ENCODE measurements at places on chromosomes 6 and 20. TPM values are rescaled to one million over a fixed set of nuclear protein-coding genes. Genes with fewer than 3 reads are reported as not detected.

CYP24A1 gene
- total RNA-seq, result 0.78 TPM

IMPG1 gene
- not detected for total RNA-seq

CALHM4 gene
- not detected for total RNA-seq

EYA4 gene
- not detected for total RNA-seq

CCN6 gene
- not detected for total RNA-seq

ME1 gene
- 0.24 TPM for total RNA-seq

GRCh38 chr20:63134201-63134612 is 81.7 kb downstream of the YTHDF1 start:
- no peaks in the 10 kb centered on the region for H3K27me3 ChIP-seq
- no peak for DNase-seq
- no peak overlapping the region for H3K4me3 ChIP-seq
- no peaks in the 10 kb centered on the region for H3K36me3 ChIP-seq
- no peak overlapping the region for H3K27ac ChIP-seq

DNA sequence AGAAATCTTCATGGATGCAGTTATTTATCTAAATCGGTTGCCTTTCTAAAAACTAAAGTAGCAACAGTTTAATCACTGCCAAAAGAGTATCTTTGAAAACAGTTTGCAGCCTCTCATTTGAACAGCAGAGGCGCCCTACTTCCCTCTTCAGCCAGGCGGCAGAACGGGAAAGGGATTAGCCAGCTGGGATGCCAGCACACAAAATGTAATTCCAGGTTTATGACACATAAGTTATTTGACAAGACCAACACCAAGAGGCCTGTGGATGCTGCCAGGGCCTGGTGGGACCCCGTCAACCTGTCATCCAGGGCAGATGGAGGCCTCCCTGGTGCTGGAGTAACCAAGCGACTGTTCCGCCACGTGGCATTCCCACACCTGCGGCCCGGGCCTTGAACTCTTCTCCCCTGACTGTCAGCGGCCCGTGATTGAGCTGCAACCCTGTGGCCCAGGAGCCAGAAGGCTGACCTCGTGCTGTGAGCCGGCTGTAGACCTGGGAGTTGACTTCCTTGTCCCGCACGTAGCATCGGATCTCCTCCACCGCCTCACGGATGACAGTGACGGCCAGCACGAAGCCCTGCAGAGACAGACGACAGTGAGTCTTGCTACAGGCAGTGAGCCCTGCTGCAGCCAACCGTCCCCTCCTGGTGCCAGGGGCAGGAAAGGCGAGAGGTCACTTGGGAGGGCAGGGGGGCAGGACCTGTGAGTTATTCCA is 55.5 kb downstream of the ATP9A start:
- H3K36me3 ChIP-seq, result no peaks in the 10 kb centered on the region
- H3K4me3 ChIP-seq, result no peak overlapping the region
- no peaks in the 10 kb centered on the region for H3K4me1 ChIP-seq
- H3K27me3 ChIP-seq, result no peaks in the 10 kb centered on the region
- DNase-seq, result no peak

GRCh38 chr6:133062077-133062476 is 179.1 kb upstream of the EYA4 start:
- no peak for DNase-seq
- no peak overlapping the region for H3K27ac ChIP-seq
- no peak overlapping the region for H3K4me3 ChIP-seq
- H3K4me1 ChIP-seq, result no peaks in the 10 kb centered on the region
- no peaks in the 10 kb centered on the region for H3K27me3 ChIP-seq

GRCh38 chr20:25084626-25085187 is 2.8 kb upstream of the VSX1 start:
- peaks cover 14% of the 10 kb centered on the region for H3K4me1 ChIP-seq
- H3K36me3 ChIP-seq, result no peaks in the 10 kb centered on the region
- H3K27ac ChIP-seq, result no peak overlapping the region
- DNase-seq, result no peak

DNA sequence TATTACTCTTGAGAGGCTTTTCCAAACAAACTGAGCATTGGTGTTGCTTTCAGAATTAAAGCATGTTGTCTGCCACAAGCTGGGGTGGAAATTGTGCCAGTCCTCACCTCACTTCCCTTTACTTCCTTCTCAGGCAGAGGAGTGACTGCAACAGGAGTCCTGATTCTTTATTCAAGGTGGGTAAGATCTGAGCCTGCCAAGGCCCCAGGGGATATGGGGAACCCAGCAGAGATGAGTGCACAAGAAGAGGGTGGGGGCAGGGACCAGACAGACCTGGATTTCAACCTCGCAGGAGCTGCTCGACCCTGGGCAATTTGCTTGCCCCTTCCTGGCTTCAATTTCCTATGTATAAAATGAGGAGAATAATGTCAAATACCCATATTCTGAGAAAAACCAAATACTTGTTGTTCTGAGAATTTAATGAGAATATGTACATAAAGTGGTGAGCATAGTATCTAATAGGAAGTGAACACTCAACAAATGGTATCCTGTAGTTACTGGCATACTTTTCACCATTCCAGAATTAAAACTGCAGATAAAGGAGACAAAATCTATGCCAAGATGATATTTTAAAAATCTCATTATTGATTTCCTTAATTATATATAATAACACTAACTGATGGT is 17.8 kb downstream of the MAN1A1 start:
- H3K36me3 ChIP-seq, result no peaks in the 10 kb centered on the region
- H3K4me1 ChIP-seq, result no peaks in the 10 kb centered on the region
- DNase-seq, result no peak
- no peak overlapping the region for H3K27ac ChIP-seq

GRCh38 chr6:9937031-9937763 is 477.7 kb downstream of the TFAP2A start:
- no peaks in the 10 kb centered on the region for H3K36me3 ChIP-seq
- no peak for DNase-seq
- H3K4me1 ChIP-seq, result no peaks in the 10 kb centered on the region
- H3K4me3 ChIP-seq, result no peak overlapping the region
- no peak overlapping the region for H3K27ac ChIP-seq
- H3K27me3 ChIP-seq, result no peaks in the 10 kb centered on the region

GRCh38 chr20:57598060-57598459 is 22.2 kb downstream of the ZBP1 start:
- H3K36me3 ChIP-seq, result no peaks in the 10 kb centered on the region
- no peak for DNase-seq
- H3K27me3 ChIP-seq, result no peaks in the 10 kb centered on the region
- no peak overlapping the region for H3K27ac ChIP-seq
- H3K4me1 ChIP-seq, result peaks cover 4% of the 10 kb centered on the region

GRCh38 chr6:147942363-147942762 is 400.3 kb upstream of the SASH1 start:
- no peak overlapping the region for H3K27ac ChIP-seq
- H3K27me3 ChIP-seq, result no peaks in the 10 kb centered on the region
- no peak for DNase-seq
- no peaks in the 10 kb centered on the region for H3K36me3 ChIP-seq

- H3K36me3 ChIP-seq, result no peaks in the 10 kb centered on the region
- H3K4me3 ChIP-seq, result no peak overlapping the region
- no peaks in the 10 kb centered on the region for H3K4me1 ChIP-seq
- DNase-seq, result no peak
- no peak overlapping the region for H3K27ac ChIP-seq
Observed at GRCh38 chr20:6828794-6829423, 61.4 kb downstream of the BMP2 start.

DNA sequence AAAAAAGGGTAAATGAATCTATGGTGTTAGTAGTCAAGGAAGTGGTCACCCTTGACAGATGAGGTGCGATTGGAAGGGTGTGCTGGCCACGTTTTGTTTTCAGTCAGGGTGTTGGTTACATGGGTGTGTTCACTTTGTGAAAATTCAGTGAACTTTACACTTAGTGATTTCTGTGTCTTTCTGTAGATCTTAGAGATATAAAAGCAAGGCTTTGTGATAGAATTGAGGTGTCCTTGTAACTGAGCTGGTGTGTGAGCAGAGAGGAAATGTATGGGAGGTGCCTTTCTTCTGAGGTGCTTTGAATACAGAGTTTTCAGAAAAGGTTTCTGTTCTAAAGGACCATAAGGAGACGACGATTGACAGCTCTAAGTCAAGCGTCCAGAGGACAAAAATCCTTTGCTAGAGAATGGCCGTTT is 90.5 kb downstream of the SAMD3 start:
- no peaks in the 10 kb centered on the region for H3K27me3 ChIP-seq
- DNase-seq, result peak; percentile 92
- peak overlapping the region; percentile 21 for H3K4me3 ChIP-seq

DNA sequence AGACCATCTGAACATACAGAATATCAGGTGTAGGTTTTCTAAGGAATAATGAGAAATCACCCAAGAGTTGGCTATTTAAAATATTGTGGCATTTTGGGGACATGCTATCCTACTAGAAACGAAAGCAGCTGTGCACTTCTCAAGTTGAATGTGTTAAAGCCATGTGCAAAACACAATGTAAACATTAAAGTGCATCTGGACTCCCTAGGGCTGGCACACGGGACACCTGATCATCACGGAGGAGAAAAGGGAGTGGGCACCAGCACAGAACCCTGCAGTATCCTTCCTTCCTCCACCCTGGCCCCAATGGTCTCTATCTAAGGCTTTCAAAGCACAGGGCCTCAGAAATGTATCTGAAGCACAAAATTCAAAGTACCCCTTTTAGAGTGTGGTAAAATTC is 94.3 kb downstream of the INSM1 start:
- H3K4me1 ChIP-seq, result no peaks in the 10 kb centered on the region
- H3K4me3 ChIP-seq, result no peak overlapping the region

DNA sequence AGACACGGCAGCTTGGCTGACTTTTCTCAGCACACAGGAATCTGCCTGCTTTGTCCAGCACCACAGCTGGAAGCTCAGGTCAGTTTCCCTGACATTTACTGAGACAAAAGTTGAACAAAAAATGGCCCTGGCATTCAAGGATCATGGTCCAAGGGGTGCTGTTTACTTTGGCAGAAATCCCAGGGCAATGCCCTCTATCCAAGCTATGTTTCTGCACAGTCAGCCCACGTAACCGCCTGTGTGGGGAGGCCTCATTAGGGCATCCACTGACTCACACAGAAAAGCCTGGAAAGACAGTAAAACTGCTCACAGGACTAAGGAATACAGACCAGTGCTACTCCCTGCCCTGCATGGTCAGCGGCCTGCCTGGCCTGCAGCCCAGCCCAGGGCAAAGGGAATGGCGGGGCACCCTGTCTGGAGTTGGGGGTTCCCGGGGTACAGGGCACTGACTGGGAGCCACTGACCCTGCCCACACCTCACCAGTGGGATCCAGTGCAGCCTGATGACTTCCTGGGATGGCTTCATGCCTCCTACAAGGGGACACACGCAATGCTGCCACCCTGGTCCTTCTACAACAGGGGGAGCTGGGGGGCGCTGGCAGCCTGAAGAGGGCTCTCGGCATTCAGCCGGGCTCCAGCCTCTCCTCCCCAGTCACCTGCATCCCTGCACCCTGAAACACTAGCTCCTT is 77.1 kb downstream of the NINL start:
- H3K4me1 ChIP-seq, result no peaks in the 10 kb centered on the region
- no peak for DNase-seq
- no peak overlapping the region for H3K4me3 ChIP-seq
- no peaks in the 10 kb centered on the region for H3K36me3 ChIP-seq

DNA sequence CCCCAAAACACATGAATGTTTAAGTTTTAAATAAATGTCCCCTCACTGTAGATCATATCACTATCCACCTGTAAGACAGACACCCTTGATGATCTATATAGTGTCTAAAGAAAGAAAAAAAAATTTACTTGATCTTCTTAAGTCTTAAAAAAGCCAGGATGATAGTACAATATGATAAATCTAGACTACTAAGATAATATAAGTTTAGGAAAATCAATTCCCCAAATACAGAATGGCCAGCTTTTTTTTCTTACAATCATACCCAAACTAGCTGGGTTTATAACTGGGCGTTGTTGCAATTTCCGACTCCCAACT is 14.4 kb downstream of the ZNF217 start:
- H3K4me3 ChIP-seq, result peak overlapping the region; percentile 49
- no peak for DNase-seq
- peaks cover 55% of the 10 kb centered on the region for H3K4me1 ChIP-seq
- no peaks in the 10 kb centered on the region for H3K27me3 ChIP-seq
- peaks cover 20% of the 10 kb centered on the region for H3K36me3 ChIP-seq

DNA sequence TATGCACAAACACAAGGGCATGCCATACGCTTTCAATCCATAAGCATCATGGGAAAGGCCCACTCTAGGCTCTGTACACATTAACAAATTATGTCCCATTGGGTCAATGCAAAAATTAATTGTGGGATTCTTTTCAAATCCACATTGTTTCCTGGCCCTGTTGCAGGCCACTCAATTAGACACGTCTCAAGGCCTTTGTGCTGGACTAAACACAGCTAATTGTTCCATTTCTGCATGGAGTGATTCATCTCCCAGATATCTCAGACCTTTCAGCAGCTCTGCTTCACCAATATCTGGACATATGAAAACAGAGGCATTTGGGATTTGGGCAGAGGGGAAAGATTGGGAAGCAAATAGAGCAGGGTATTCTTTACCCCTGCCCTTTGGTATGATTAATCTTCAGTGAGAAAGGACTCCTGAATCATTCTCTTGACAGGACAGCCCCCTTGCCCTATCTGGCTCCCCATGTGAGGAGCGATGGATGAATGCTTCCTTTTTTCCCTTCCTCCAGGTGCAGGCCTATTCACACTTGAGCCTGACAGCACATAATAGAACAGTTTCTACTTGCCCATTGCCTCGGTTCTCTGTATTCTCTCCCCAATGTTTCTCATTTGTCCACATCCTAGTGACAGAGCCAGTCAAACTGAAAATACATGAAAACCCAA is 547.6 kb downstream of the HAO1 start:
- no peaks in the 10 kb centered on the region for H3K36me3 ChIP-seq
- no peak for DNase-seq
- H3K4me3 ChIP-seq, result no peak overlapping the region

DNA sequence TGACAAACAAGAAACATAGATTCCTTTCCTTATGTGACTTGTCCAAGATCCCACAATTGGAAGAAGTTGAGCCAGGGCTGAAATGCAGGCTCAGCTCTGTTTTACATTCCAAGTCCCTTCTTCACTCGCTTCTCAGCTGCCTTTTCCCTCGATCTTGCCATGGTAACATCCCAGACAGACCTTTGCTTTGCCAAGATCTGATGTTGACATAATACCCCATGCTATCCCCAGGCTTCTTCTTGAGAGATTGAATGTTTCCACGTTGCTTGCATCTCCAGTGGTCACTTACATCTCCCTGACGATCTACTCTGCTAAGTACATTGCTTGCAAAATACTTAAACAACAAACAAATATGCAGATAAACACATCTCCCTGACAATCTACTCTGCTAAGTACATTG is 63.5 kb downstream of the TBXT start:
- H3K27me3 ChIP-seq, result no peaks in the 10 kb centered on the region
- no peaks in the 10 kb centered on the region for H3K36me3 ChIP-seq
- H3K27ac ChIP-seq, result no peak overlapping the region
- peaks cover 3% of the 10 kb centered on the region for H3K4me1 ChIP-seq

- H3K27me3 ChIP-seq, result no peaks in the 10 kb centered on the region
- DNase-seq, result no peak
- no peak overlapping the region for H3K4me3 ChIP-seq
- no peaks in the 10 kb centered on the region for H3K4me1 ChIP-seq
- H3K27ac ChIP-seq, result no peak overlapping the region
- no peaks in the 10 kb centered on the region for H3K36me3 ChIP-seq
Observed at GRCh38 chr20:50310673-50311051, 120.0 kb downstream of the CEBPB start.

- no peaks in the 10 kb centered on the region for H3K36me3 ChIP-seq
- peaks cover 19% of the 10 kb centered on the region for H3K4me1 ChIP-seq
- peak; percentile 32 for DNase-seq
Observed at GRCh38 chr6:35611240-35611639, 77.5 kb downstream of the FKBP5 start.

GRCh38 chr6:159267165-159267564 is 98.0 kb downstream of the FNDC1 start:
- no peak for DNase-seq
- no peaks in the 10 kb centered on the region for H3K4me1 ChIP-seq
- no peaks in the 10 kb centered on the region for H3K27me3 ChIP-seq
